Activated T-cell treated with anti-CD3 and anti-CD28 coated beads, Interleukin-2, amount 50 U/mL, for 72 hours (primary cell): ENCODE measurements at places on chromosomes 4 and X. TPM values are rescaled to one million over a fixed set of nuclear protein-coding genes. Genes with fewer than 3 reads are reported as not detected.
A peak's percentile ranks its signal among the peaks of the same experiment; 100 is the strongest.

GRCh38 chr4:24395937-24396336, 188.4 kb downstream of the DHX15 start:
- H3K27ac ChIP-seq, result no peak overlapping the region
- no peaks in the 10 kb centered on the region for H3K36me3 ChIP-seq
- no peak for DNase-seq
- H3K27me3 ChIP-seq, result no peaks in the 10 kb centered on the region

- peak overlapping the region; percentile 0 for H3K27ac ChIP-seq
- no peak for DNase-seq
- no peak overlapping the region for H3K4me3 ChIP-seq
- peaks cover 7% of the 10 kb centered on the region for H3K27me3 ChIP-seq
- H3K4me1 ChIP-seq, result peaks cover 11% of the 10 kb centered on the region
- H3K36me3 ChIP-seq, result no peaks in the 10 kb centered on the region
Measured at GRCh38 chr4:52651996-52652672, 7.0 kb downstream of the USP46 start.

RRH gene
- total RNA-seq, result 0.99 TPM

TRIM61 gene
- 1.2 TPM for total RNA-seq
